ENCODE measurements at places on chromosomes 4 and X.

DNA sequence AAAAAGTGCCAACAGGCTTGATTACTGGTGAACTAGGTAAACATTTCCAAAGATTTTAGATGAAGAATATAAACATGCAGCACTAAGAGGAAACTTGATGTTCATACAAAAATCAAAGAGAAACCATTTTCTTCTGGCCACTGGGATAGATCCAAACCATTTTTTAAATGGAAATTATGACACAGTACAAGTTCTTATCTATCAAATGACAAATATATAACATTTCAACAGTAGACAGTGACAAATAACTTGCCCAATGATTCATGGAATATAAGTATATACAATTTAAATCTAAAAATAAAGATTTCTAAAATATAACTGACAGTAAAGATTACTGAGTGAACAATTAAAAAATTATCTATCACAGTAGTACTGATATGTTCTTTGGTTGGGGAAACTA lies 151.1 kb downstream of the CDS1 start:
- no peak for DNase-seq

DNA sequence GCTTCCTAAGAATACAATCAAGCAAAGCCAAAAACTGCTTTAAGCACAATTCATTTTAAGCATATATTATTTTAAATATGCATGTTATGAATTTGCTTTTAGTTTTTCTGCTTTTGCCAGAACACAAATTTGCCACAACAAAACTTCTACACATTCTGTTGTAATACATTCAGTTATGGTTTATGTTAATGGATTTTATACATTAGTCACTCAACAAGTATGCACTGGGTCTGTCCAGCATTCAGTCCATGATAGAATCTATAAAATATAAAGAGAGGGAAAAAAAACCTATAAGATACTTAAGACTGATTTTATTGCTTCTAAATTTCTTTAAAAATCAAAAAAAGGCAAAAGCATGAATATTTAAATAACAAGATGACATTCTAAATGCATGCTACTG lies 22.2 kb downstream of the IQCM start:
- DNase-seq, result no peak

DNA sequence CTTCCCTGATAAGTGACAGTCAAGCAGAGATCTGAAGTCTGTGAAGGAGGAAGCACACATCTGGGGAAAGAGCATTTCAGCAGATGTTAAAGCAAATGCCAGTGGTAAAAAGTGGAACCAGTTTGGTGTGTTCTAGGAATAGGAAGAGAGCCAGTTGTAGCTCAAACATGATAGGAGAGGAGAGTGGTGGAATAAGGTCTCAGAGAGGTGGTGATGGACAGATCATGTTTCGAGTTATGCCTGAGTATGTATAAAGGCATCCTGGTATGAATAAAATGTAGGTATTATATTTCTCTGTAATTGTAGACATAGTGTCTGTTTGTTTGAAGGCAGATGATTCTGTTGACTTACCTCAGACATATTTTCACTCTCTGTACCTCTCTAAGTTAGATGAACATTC lies 89.1 kb downstream of the LARP7 start:
- no peak for DNase-seq

- no peak for DNase-seq
These were observed 133.1 kb downstream of the MTNR1A start for GRCh38 chr4:186422296-186422695.

DNA sequence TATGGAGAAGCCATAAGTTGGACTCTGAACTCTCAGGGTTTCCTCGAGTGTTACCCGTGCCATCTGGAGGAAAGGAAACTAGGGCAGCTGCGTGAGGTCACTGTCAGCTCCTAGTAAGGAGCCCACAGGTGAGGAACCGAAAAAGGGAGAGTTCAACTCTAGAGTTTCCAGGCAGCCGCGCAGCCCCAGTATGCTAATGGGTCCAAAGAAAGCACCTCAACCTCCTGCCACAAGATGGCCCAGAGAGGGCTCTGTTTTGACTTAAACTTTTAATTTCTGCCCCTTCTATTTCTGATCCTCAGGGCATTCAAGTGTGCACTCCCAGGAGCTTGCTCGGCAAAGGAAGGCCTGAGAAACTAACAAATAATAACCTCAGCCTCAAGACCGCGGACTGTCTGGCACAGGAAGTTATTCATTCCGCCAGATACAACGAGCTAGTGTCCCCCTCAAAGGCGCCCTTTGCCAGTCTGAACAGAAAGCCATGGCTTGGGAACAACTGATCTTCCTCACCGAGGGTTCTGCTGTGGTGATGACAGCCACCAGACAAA lies 13.9 kb downstream of the SCARB2 start:
- DNase-seq, result peak; percentile 32

DNA sequence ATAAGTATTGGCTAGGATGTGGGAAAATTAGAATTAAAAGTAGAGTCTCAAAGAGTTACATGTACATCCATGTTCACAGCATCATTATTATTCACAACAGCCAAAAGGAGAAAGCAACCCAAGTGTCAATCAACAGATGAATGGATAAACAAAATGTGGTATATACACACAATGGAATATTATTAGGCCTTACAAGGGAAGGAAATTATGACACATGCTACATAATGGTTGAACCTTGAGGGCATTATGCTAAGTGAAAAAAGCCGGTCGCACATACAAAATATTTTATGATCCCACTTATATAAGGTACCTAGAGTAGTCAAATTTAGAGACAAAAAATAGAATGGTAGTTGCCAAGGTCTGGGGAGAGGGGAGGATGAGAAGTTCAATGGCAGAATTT lies 80.1 kb downstream of the HUWE1 start:
- no peak for DNase-seq

DNA sequence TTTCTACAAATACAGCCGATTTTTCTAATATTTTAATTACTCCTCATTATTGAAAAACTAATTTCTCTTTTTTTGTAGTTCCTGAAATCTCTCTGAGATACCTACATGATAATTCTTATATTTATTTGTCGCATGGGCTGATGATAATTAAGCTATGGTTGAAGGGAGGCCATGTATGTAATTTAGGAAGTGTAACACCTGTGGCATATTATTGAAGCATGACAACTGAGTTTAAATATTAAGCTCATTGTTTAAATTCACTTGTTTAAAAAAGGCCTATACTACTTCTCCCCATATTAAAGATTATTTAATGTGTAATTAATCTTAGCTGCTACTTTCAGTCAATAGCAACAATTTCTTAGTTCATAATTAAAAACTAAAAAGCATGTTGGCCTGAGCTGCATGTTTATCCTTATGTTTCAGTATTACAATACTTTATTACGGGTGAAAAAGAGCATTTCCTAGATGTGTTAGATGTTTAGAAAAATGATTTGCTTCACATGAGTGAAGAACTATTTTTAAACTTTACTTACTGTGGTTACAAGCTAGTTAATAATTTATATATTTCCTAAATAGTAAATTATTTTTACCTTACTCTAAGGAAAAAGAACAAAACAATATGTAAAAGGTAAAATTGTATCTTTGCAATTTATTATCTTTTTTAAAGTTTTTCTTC lies 122.4 kb downstream of the RAP1GDS1 start:
- DNase-seq, result no peak

DNA sequence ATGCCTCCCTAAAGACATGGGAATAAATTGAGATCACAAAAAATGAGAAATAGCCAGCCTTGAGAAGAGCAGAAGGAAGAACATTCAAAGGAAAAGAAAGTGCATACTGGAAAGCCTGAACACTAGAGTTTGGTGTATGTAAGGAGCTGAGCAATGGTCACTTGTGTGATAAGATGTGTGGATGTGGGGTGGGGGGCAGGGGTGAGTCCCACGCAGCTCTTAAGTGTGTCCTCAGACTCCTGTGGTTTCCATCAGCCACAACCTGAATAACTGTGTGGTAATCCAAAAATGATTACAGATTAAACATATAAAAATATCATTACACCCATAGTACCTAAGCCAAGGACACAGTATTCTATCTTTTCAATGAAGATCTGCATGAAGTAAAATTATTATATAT lies 59.9 kb downstream of the ELOVL6 start:
- no peak for DNase-seq

- DNase-seq, result no peak
These were observed 73.9 kb upstream of the TAF9B start for GRCh38 chrX:78213331-78213730.

DNA sequence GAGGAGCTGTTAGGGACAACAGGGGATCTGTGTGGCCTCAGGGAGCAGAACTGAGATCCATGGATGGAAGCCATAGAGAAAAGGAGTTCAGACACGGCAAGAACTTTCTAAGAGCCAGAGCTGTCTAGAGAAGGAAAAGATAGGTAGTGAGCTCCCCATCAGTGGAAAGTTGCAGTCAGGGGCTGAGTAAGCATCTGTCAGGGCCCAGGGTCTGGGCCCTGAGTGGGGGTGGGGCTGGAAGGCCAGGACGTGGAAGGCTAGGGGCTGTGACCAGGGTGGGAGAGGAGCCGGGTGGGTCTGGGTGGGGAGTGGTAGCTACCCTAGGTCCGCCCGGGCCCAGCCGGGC lies 324 bp upstream of the MSN start:
- DNase-seq, result no peak

GRCh38 chrX:109890910-109891502 lies 111.9 kb upstream of the TMEM164 start:
- DNase-seq, result peak; percentile 52

- no peak for DNase-seq
These were observed 31.5 kb upstream of the TNIP3 start for GRCh38 chr4:121195649-121196048.

- DNase-seq, result peak; percentile 15
These were observed 93.7 kb upstream of the TRPC3 start for GRCh38 chr4:122045533-122045932.

GRCh38 chrX:72202792-72203401 lies 21.3 kb downstream of the PIN4 start:
- DNase-seq, result no peak

GRCh38 chrX:133771086-133771646 lies 214.2 kb downstream of the GPC3 start:
- DNase-seq, result no peak

DNA sequence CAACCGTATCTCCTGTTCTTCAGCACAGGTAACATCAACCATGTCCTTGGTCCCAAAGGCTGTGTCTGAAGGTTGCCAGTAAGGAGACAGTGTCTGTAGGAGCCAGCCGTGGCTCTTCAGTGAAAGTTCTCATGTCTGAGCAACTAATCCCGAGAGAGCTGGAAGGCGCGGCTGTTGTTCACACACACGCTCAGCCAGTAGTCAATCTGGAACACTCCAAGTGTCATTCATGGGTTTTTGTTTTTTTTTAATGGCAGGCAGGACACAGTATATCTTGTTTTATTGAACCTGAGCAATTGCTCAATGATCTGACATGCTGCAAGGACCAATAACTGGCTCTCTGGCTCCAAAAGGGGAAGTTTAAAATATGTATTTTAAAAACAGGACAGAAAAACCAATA lies 48.4 kb upstream of the MAP3K15 start:
- peak; percentile 37 for DNase-seq

- no peak for DNase-seq
These were observed 1764.0 kb downstream of the C4orf33 start for GRCh38 chr4:130859991-130860390.

- no peak for DNase-seq
These were observed 64.8 kb downstream of the TBC1D9 start for GRCh38 chr4:140691369-140691768.

DNA sequence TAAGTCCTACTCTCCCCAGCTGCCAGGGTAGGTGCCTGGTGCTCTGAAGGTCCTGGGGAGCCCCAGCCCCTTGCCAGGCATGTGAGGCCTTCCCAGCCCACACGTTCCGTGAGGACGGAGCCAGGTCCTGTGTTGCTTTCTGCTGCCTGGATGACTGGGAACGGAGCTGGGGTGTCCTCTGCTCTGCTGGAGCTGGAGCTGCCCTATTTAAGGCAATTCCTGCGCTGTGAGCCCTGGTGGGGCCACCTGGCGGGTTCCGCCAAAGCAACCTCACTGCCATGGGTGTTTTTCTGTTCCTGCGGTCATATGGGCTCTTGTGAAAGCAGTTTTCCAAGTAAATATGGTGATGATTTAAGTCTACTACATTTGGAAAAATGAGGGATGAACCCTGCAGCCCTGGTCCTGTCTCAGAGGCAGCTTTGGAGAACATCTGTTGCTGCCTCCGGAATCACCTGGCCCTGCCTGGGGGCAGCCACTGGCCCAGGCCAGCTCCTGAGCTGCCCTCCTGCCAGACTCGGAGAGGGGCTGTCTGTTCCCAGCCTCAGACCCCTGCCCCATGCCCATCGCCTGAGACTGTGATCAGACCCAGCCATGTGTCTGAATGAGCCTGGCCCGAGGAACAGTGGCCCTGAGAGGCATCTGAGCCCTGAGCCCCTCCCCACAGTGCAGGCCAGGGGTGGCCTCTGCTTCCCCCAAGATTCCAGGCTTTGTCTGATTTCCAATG lies 33.2 kb downstream of the FGFRL1 start:
- no peak for DNase-seq

DNA sequence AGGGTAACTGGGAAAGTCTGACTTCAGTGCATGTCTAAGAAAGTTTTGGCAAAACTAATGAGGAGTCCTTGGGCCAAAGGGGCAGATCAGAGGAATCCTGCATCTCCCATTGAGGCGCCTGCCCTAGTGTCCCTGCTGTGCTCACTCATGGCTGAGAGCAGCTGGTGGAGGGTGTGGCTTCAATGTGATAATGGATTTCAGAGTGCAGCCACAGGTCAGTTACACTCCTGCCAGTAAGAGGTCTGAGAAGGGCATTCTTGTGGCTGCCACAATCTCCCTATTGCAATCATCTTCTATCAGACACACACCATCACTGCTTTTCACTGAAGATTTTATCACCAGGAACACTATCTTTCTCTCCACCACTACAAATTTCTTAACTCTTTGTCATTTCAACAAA lies 457.1 kb downstream of the MID1IP1 start:
- no peak for DNase-seq

DNA sequence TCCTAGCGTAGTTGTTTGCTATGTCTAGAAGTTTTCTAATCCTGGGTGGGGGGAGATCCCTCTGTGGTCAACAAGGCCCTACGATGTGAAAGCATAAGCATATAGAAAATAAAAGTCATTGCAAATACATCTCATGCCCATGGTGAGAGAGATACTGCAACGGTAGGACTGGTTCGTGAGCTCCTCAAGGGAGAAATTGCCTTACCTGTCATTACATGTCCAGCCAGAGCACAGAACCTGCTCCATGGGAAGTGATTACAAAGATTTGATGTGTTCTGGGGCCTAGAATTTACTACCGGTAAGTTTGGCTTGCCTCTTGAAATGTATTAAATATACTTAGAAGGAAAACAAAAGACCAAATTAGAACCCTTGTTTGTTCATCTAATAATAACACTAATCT lies 60.9 kb upstream of the FAM47B start:
- no peak for DNase-seq

GRCh38 chr4:11623726-11624037 lies 195.0 kb upstream of the HS3ST1 start:
- no peak for DNase-seq

DNA sequence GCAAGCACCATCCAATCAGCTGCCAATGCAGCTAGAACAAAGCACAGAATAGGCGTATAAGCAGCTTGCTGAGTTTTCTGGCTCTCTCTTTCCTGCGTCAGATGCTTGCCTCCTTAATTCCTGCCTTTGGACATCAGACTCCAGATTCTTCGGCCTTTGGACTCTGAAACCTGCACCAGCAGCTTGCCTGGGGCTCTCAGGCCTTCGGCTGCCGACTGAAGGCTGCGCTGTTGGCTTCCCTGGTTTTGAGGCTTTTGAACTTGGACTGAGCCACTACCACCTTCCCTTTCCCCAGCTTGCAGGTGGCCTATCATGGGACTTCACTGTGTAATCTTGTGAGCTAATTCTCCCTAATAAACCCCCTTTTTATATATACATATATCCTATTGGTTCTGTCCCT lies 6.1 kb downstream of the TMEM192 start:
- DNase-seq, result no peak

GRCh38 chr4:99586797-99587196 lies 12.2 kb downstream of the MTTP start:
- DNase-seq, result no peak

- DNase-seq, result no peak
These were observed 1382.5 kb downstream of the C4orf33 start for GRCh38 chr4:130478406-130478805.
